ENCODE measurements at places on chromosomes 6 and 20.

GRCh38 chr6:142842418-142843261, 102.3 kb downstream of the HIVEP2 start:
- peaks cover 46% of the 10 kb centered on the region for H3K4me1 ChIP-seq
- DNase-seq: no peak
- H3K36me3 ChIP-seq: no peaks in the 10 kb centered on the region
- H3K4me3 ChIP-seq: no peak overlapping the region

- H3K36me3 ChIP-seq: peaks cover 3% of the 10 kb centered on the region
- H3K4me3 ChIP-seq: no peak overlapping the region
- H3K27ac ChIP-seq: peak overlapping the region; percentile 78
- no peak for DNase-seq
- no peaks in the 10 kb centered on the region for H3K27me3 ChIP-seq
Observed at GRCh38 chr20:37833221-37833896, 69.6 kb upstream of the VSTM2L start.

DNA sequence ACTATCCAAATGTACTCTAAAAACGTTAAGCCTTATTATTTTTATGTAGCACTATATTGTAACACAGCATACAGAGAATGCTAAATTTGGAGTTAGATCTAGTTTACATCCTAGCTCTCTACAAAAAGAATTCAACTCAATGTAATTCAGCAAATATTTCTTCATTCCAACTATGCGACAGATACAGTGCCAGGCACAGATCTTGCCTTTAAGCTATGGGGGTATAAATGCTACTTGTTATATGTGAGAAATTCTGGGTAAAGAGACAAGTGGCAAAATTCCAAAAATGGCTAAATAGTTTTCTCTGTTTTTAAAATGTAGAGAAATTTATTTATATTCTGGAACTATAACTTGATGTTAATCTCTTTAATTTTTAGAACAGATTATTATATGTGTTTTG, 63.2 kb downstream of the SEL1L2 start:
- no peak overlapping the region for H3K27ac ChIP-seq
- no peaks in the 10 kb centered on the region for H3K4me1 ChIP-seq
- DNase-seq: no peak
- no peaks in the 10 kb centered on the region for H3K27me3 ChIP-seq
- no peak overlapping the region for H3K4me3 ChIP-seq

- H3K36me3 ChIP-seq: no peaks in the 10 kb centered on the region
- DNase-seq: no peak
- peaks cover 3% of the 10 kb centered on the region for H3K27me3 ChIP-seq
Observed at GRCh38 chr6:46925563-46926253, 4.0 kb upstream of the ADGRF5 start.

- no peak overlapping the region for H3K27ac ChIP-seq
- H3K27me3 ChIP-seq: no peaks in the 10 kb centered on the region
- DNase-seq: no peak
- H3K4me3 ChIP-seq: no peak overlapping the region
- H3K36me3 ChIP-seq: peaks cover 3% of the 10 kb centered on the region
Observed at GRCh38 chr20:20668639-20669038, 43.8 kb downstream of the RALGAPA2 start.

DNA sequence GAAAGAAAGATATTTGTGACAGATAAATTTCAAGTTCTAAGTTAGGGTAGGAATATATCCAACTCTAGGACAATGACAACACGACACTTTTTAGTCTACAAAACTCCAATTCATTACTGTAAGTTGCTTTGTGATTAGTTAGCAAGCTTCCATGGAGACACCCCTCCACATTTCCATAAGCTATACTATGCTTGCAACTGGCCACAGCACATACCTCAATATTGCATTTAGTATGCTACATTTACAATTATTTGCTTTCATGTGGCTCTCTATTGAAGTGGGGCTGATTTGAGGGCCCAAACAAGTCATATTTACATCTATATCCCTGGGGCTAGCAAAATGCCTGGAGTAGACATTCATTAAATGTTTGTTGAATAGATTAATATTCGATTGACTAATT, 129.3 kb downstream of the HACE1 start:
- H3K36me3 ChIP-seq: peaks cover 15% of the 10 kb centered on the region
- DNase-seq: no peak
- no peak overlapping the region for H3K4me3 ChIP-seq

DNA sequence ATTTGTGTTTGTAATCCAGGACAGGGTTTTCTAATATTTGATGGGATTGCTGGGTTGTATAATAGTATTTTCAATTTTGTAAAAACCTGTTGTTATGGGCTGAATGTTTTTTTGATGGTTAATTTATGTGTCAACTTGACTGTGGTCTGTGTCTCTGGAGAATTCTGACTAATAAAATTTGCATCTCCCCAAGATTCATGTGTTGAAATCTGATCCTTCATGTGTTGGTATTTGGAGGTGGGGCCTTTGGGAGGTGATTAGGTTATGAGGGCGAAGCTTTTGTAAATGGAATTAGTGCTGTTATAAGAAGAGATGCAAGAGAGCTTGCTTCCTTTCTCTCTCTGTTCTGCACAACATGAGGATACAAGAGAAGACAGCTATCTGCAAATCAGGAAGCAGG, 48.7 kb upstream of the SAMD5 start:
- H3K27ac ChIP-seq: no peak overlapping the region
- H3K36me3 ChIP-seq: no peaks in the 10 kb centered on the region
- peaks cover 5% of the 10 kb centered on the region for H3K4me1 ChIP-seq
- no peak for DNase-seq

DNA sequence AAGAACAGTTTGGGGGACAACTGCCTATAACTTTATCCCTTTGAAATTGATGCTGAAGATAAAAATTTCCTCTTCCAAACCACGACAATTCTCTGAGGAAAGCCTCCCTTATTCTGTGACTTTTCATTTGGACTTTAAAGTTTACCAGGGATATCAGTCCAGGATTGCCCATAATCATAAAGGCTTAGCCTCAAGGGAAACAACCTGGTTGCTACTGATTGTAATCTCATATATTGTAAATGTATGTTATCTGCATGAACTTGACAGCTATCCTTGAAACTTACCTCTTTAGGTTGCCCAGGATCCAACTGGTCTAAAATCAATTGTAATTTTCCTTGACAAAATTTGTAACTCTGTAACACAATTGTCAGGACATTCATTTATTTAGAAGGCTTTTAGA, 23.8 kb downstream of the TBC1D32 start:
- H3K36me3 ChIP-seq: peaks cover 5% of the 10 kb centered on the region
- no peak overlapping the region for H3K27ac ChIP-seq
- no peaks in the 10 kb centered on the region for H3K4me1 ChIP-seq
- DNase-seq: no peak
- H3K27me3 ChIP-seq: no peaks in the 10 kb centered on the region
- no peak overlapping the region for H3K4me3 ChIP-seq

Measured in neural crest cell (in vitro differentiated cells).